ENCODE measurements at places on chromosomes 1 and 21. TPM values are rescaled to one million over a fixed set of nuclear protein-coding genes. Genes with fewer than 3 reads are reported as not detected.

GRCh38 chr21:35159881-35160280 is 110.8 kb upstream of the RUNX1 start:
- no peak for DNase-seq

GRCh38 chr1:116097626-116098025 is 13.6 kb upstream of the MAB21L3 start:
- DNase-seq: no peak

GRCh38 chr1:187696073-187696472 is 867.3 kb downstream of the PLA2G4A start:
- no peak for DNase-seq

DNA sequence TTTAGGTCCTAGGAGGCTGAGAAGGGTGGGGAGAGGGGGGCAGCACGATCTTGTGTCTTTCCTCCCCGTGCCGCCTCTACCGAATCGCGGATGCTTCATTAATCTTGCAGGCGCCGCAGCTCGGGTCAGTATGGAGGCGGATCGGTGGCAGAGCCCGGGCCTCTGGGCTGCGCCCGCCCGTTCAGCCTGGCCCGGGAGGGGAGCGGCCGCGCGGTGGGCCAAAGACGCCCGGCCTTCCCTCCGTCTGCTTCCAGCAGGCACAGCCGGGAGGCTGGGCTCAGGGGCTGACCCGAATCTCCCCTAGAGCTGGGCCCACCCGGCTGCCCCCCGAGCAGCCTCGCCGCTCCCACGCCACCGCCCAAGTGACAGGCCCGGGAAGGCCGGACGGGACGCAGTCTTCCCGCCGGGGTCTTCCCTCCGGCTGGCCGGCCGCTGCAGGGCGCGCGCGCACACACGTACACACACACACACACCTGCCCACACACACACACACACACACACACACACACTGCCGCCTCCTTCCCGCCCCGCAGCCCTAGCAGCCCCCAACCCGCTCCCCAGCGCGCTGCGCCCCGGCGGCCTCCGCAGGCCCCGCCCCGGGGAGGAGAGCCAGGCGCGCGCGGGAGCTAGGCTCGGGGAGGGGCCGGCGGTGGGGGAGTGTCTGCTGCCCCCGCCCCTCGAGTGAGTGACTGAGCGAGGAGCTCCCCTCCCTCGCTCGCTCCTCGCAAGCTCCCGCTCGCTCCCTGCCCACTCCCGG is at the start of gene C1orf21:
Gene C1orf21 (plus strand): TSS at position 718 of the 757 bp plus-strand sequence. CDS start 90,481 bp downstream, outside the sequence.
- DNase-seq: peak; percentile 95

DNA sequence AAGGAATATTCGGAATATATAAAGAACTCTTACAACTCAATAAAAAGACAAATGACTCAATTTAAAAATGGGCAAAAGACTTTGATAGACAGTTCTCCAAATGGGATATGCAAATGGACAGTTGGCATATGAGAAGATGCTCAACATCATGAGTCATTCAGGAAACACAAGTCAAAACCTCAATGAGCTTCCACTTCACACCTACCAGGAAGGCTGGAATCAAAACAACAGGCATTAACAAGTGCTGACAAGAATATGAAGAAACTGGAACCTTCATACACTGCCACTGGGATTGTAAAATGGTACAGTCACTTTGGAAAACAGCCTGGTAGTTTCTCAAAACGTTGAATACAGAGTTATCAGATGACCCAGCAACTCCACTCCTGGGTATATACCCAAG is 17.2 kb downstream of the PGBD5 start:
- DNase-seq: no peak

GRCh38 chr1:151618470-151618869 is 6.6 kb downstream of the SNX27 start:
- no peak for DNase-seq

DNA sequence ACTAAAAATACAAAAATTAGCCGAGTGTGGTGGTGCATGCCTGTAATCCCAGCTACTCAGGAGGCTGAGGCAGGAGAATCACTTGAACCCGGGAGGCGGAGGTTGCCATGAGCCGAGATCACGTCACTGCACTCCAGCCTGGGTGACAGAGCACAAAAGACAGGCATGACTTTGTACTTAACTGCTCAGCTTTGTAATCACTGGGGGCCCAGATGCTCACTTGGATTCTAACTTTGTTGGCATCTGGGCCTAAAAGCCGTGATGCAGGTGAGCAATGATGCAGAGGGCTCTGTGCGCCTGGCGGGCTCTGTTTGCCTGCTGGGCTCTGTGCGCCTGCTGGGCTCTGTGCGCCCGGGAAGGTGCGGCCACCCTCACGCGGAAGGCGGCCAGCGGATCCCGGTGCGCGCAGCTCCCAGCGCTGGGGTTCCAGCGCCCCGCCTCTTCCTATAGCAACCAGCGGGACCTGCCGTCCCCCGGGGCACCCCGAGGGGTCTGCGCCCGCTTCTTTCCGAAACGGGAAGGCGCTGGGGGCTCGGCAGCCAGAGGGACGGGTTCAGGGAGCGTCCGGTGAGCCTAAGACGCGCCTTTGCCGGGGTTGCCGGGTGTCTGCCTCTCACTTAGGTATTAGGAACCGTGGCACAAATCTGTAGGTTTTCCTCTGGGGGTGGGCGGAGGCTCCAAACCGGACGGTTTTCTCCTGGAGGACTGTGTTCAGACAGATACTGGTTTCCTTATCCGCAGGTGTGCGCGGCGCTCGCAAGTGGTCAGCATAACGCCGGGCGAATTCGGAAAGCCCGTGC is 31.7 kb downstream of the PRMT2 start:
- DNase-seq: no peak

- DNase-seq: no peak
Measured at GRCh38 chr1:212219679-212220463, 65.3 kb upstream of the PPP2R5A start.

DNA sequence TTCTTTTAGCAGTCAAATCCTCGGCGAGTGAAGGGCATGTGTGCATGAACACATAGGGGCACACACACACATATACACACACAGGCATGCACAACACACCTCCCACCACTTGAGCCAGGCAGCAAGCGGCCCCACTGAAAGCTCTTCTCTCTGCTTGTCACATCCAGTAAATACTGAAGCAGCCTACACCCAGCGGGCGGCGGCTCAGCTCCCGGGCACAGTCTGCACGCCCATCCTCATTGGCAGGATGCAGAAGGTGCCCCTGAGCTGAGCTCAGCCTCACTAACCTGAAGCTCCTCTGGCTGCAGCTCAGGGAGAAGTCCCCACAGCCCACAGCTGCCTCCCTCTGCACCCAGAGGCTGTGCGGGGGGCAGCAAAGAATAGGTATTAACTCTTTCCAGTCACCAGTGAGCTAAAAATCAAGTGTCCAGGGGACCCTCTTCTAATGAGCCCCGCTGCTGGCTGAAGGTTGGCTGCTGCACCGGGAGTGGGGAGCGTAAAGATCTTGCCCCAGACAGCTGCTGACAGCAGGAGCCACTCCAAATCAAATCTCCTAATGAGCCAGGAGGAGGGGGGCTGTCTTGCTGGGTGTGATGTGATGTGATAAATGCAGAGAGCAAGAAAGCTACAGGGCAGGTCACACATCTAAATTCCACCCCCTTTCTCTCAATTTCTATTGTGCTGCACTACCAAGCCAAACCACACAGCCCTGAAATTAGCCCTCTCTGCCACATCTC is 12.5 kb downstream of the RGS8 start:
- DNase-seq: no peak

Gene SYCP1
- total RNA-seq: not detected

Gene TINAGL1
- not detected for total RNA-seq

Gene SPRR2D
- not detected for total RNA-seq

Gene MEF2D
- total RNA-seq: 62.2 TPM

Gene RAD54L
- 87.5 TPM for total RNA-seq

Gene RPAP2
- total RNA-seq: 39.3 TPM
